ENCODE measurements at places on chromosomes 16 and 17.

GRCh38 chr16:85028685-85029407, 1.3 kb downstream of the KIAA0513 start:
- peak; percentile 71 for DNase-seq

- DNase-seq, result no peak
Measured at GRCh38 chr17:73725794-73726515, 81.7 kb upstream of the SDK2 start.

GRCh38 chr17:80817861-80818260, 173.8 kb upstream of the CHMP6 start:
- no peak for DNase-seq

DNA sequence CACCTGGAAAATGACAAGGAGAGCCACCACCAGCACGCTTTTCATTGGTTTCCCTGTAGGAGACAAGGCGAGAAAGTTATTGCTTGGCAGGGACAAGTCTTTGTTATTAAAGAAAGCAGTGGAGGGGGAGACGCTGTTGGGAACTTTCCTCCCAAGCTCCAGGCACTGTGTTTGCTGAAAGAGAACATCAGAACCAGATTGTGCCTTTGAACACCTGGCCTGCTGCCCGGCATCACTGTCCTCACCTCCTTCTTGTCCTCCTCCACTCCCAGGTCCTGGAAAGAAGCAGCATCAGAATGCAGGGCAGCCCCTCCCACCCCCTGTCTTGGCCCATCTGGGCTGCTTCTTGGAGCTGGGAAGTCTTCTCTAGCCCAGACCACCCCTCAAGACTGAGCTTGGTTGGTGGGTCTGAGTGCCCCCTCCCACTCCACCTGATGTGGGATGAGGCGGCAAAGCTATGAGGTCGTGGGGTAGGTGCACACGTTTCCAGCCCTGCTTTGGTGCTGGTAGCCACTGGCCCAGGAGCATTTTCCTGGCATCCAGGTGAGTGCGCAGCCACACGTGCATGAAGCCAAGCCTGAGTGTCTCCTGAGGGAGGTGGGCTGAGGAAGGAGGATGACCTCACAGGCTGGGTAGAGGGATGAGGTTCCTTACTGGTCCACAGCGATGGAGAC, 6.2 kb downstream of the CCR7 start:
- DNase-seq, result peak; percentile 38

DNA sequence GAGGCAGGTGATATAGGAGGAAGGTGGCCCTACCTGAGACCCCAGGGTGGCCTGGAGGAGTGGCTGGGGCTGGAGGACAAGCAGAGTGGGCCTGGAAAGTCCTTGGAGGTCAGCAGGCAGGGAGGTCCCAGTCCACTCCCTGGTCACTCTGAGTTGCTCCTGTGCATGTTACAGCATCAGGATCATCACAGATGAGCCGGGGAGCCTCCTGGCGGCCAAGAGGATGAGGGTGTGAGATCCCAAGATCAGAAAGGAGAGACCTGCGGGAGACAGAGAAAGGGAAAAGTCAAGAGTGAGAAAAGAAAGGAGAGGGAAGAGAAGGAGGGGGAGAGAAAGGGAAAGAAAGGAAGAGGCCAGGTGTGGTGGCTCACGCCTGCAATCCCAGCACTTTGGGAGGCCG, 71.7 kb downstream of the MRM1 start:
- DNase-seq, result no peak

Data from NCI-H69 (cell line).